GM23338 (cell line): ENCODE measurements at places on chromosomes 1 and 21.

DNA sequence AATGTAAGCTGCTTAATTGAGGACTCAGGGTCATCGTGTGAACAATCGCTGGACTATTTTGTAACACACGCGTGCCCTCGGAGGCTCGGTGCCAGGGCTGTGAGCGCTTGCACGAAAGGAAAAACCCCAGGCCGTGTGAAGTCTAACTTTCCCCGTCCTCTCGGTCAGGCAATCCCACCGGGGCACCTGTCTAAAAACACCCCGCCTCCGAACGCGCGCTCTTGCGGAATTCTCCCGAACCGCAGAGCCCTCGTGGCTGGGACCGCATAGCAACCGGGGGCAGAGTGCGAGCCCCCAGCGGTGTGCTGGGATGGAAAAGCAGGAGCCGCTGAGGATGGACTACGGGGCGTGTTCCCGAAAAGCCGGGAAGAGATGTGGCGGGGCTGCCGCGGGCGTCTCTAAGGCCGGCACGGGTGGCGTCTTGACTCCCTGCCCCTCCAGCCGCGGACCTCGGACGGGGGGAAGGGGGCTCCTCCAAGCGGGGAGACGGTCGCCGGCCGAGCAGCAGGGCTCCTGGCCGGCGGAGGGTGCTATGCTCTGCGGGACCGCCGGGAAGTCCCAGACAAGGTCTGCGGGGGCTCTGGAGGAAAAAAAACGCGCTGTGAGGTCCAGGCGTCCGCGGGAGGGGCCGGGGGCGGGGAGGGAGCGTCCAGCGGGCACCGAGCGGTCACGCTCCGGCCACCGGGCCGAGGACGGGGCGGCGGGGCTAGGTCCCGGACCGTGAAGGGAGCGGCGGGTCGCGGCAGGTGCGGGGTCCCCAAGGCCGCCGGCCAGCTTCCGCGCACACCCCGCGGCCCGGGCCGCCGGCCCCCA is 936 bp downstream of the ZBTB21 start:
- peak; percentile 77 for DNase-seq

DNA sequence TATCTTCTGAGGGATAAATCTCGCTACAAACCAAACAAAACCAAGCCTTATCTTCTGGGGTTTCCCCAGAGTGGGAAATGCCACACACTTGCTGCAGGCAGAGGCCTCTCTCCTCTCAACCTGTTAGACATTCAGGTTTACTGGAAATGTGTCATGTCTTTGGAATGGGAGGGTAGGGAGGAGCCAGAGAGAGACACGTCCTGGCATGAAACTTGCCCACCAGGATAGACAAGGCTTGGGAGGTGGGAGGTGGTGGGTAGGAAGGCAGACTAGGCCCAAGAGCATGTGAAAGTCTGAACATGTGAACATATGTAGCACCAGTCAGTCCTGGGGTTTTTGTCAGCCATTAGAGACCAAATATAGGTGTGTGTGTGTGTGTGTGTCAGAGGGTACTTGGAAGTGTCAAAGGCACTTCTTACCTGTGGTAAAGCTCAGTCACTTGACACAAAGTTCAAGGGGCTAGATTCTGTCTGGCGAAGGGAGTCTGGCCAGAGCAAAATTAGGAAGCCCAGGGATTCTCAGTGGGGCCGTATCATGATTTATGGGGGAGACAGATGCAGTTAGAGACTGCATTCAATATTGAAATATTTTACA is 32.4 kb upstream of the PIGC start:
- no peak for DNase-seq

GRCh38 chr1:57064379-57065140 is 98.7 kb upstream of the C8B start:
- DNase-seq, result no peak

GRCh38 chr21:41147096-41147978 is 20.6 kb upstream of the BACE2 start:
- DNase-seq, result no peak

GRCh38 chr1:115170961-115171392 is 81.7 kb upstream of the TSPAN2 start:
- no peak for DNase-seq

GRCh38 chr1:53381790-53382401 is 54.0 kb upstream of the LRP8 start:
- DNase-seq, result no peak

GRCh38 chr1:214125819-214126218 is 138.0 kb downstream of the PROX1 start:
- DNase-seq, result no peak

DNA sequence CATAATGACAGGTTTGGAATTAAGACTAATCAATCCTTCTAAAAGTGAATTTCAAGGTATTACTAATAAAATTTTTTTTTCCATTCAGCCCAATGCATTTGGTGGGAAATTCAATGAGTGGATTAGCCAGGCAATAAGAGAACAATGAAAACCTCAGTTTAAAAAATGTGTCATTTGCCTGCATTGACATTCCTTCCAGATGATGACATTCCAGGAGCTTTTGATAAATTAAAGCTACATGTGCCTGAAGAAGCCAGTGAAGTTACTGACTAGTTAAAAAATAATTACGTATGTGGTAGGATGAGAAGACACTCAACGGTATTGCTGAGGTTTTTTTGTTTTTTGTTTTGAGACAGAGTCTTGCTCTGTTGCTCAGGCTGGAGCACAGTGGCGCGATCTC is 37.9 kb upstream of the RC3H1 start:
- no peak for DNase-seq

DNA sequence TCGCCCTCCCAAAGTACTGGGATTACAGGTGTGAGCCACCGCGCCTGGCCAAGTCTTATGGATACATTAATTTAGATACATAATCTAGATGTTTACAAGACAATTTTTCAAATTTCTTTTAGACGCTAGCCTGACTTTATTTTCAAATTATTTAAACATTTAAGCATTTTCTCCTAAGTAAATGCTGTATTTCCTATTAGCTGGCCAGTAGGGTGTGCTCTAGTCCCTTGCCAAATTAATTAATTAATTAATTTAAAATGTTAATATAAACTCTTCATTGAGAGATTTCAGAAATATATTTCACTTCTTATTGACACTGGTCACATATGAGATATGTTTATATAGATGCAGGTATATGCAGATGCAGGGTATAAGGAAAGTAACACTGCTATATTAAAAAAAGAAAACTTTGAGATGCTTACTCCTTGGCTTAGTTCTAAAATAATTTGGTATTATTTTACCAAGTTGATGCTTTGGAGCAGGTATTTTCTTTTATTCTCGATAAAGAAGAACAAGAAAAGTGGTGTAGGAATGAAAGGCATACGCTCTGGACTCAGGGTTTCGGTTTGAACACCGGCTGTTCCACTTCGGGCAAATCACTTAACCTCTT is 5.2 kb upstream of the ERRFI1 start:
- DNase-seq, result peak; percentile 49

DNA sequence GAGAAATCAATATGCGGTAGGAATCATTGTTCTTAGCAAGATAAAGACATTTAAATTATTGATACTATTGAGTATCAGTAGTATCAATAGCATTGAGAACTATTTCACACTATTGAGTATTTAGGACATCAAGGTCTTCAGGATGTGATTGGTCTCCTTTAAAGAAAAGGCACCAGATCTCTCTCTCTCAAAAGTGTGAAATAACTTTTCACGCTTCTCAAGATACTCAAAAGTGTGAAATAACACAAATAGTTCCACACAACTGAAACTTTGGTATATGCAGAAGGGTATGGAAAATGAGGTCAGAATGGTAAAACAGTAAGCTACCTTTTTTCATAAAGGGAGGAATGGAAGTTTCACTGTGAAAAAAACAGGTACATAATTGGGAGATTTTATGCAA is 6.7 kb upstream of the PYHIN1 start:
- no peak for DNase-seq
